ENCODE measurements at places on chromosomes 6 and 20. TPM values are rescaled to one million over a fixed set of nuclear protein-coding genes. Genes with fewer than 3 reads are reported as not detected.

The WFDC5 gene
- total RNA-seq, result not detected

The CGA gene
- total RNA-seq, result not detected

The BLOC1S5 gene
- 37.1 TPM for total RNA-seq

- DNase-seq, result no peak
These were observed 18.5 kb upstream of the TUBB2A start for GRCh38 chr6:3175715-3176402.

DNA sequence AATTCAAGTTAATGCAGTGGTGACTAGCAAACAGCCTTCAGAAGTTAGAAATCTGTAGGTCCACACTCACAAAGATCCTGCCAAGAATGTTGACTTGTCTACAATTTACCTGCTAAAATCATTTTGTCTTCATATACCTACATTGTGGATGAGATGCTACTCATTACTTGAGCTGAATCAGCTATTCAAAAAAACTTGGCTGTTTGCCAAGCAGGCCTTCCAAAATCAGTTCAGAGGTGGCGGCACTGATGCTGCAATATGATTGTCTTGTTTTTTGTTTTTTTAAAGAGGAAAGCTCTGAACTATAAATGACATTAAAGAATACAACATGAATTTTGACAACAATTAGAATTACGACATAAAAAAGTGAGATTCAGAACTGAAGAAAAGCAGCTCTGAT lies 354.7 kb upstream of the KHDRBS2 start:
- DNase-seq, result no peak

DNA sequence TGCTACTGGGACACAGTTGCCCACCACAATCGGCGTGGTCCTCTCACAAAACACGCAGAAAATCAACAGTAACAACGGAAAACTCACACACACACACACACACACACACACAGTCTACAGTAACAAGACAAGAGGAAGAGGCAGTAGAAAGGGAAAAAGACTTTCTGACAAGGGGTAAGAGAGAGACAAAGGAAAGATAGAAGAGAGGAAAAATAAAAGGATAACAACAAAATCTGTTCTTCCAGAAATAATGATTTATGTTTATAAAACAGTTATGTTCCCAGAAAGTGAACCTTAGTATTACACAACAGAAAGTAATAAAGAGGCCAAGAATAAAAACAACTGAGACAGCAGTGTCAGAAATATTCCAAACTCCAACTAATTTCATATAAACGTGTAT lies 2.9 kb downstream of the RANBP9 start:
- no peak for DNase-seq

DNA sequence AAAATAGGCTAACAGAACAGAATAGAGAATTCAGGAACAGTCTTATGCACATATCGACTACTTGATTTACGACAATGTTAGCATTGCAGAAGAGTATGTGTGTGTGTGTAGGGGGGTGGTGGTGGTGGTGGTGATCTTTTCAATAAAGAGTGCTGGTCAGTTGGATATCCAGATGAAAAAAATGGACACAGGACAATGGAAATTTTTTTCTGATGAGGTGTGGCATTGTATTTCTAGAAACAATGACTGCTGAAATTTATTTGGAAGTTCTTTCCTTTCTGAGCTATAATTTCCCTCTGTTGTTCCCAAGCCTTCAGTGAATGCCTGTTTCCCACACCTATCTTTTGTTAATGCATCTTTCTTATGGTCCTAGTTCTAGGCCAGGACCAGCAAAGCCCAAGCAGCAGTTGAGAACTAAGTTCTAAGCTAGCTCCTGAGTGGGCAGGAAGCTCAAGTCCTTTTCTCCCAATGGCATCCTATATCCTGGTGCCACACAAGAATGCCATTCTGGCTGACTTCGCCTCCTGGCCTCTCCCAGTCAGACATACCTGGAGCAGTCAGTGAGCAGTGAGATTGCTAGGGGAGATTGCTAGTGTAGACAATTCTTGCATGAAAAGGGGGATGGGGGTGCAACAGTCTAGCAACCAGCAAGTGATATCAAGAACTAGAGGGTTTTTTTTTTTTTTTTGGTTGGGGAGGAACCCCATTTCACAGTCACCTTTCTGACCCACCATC lies 1.2 kb upstream of the TOX2 start:
- DNase-seq, result no peak

All from activated T-cell treated with anti-CD3 and anti-CD28 coated beads, Interleukin-2, amount 50 U/mL, for 72 hours (primary cell).